ENCODE measurements at places on chromosomes 2 and 18.

GRCh38 chr2:120396861-120397811 is 51.2 kb downstream of the INHBB start:
- peak; percentile 76 for DNase-seq

GRCh38 chr2:150042500-150043171 is 444.8 kb downstream of the RND3 start:
- DNase-seq = no peak

DNA sequence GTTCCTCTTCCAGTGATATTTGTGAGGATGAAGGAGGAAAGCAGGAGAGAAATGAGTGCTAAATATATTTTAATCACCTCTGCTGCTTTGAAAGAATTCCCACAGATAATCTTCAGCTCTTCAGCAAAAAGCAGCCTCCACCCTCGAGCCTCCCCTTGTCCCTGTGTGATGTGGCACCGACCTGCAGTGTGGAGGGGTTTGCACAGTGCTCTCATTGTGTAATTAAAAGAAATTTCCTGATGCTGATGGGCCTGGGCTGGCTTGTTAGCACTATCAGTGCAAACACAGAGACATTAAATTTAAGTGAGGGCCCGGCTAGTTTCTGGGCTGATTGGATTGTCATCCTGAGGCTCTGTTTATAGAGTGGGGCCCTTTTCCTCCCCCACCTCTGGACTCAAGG is 53.4 kb downstream of the KIF5C start:
- DNase-seq = no peak

DNA sequence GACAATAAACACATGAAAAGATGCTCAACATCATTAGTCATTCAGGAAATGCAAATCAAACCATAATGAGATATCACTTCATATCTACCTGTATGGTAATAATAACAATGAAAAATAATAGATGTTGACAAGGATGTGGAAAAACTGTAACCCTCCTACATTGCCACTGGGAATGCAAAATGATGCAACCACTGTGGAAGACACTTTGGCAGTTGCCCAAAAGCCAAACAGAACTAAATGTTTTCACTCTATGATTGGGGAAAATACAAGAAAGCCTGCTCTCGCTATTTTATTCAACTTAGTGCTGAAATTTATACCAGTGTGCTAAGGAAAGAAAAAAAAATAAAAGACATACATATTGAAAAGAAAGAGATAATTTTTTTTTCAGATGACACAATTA is 934.5 kb downstream of the CNTNAP5 start:
- no peak for DNase-seq

DNA sequence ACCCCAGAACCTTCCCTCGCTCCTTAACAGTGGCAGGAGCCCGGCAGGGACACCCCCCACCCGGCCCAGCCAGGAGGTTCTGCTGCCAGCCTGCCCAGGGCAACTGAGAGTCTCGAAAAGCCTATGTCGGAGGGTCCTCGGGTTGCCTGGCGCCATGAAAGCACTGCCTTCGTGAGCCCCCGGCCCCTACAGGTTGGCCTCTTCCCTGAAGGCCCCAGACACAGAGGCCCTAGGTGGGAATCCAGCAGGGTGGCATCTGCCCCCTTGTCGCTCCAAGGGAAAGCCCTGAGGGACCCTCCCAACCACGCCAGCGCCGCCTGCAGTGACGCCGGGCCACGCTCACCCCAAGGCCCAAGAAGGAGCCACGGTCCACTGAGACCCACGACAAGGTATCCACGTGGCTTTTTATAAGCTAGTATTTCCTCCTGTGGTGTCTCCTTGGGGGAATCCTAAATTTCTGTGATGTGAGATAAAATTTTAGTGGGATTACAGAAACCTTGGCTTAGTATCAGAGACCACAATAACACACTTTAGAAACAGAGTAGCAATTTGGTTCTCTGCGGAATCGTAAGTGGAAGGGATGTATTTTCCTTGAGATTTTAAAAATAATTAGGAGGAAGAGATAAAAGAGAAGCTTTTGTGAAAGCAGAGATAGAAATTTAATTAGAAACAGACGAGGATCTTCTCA is 138.9 kb downstream of the HDAC4 start:
- no peak for DNase-seq

DNA sequence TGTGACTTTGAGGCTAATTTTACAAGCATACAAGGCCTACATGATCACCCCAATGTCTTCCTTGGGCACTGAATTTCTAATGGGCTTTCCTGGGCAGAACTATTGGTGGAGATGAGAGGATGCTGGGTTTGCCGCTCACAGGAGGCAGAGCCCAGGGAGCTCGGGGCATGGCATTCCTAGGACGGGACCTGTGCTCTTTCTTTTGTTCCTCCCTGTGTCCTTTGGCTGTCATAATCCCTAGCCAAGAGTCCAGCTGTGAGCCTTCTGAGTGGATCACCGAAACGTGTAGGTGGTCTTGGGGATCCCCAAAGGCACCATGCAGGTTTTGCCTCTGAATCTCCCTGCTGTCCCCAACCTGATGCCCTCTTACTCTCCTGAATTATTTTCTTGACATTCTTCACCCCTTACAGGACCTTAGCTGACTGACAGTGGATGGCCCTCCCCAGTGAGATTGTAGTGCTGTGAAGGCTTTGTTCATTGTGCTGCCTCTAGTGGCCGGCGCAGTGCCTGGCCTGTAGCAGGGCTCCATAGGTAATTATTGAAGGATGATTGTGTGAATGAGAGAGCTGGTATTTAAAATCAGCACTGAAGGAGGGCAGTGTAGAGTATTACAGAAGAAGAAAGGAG is 221.9 kb downstream of the ZNF407 start:
- DNase-seq = peak; percentile 23

GRCh38 chr18:23260926-23261590 is 125.8 kb downstream of the CABLES1 start:
- DNase-seq = no peak

DNA sequence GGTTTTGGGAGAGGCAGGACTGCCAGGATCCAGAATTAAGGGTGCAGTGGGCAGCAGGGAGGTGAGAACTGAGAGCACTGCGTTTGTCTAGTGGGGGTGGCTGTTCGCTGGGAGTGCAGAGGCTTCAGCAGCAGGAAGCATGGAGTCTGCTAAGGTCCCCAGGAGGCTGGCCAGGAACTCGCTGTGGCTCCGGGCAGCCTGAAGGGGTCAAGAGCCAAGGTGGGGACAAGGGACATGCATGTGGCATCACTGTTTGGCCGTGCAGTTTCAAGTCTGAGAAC is 43.2 kb upstream of the SEMA4C start:
- DNase-seq = no peak

- DNase-seq = no peak
These were observed 124.2 kb upstream of the CXCR4 start for GRCh38 chr2:136242100-136242499.

- peak; percentile 75 for DNase-seq
These were observed 106.4 kb downstream of the POLE4 start for GRCh38 chr2:75064691-75065396.

DNA sequence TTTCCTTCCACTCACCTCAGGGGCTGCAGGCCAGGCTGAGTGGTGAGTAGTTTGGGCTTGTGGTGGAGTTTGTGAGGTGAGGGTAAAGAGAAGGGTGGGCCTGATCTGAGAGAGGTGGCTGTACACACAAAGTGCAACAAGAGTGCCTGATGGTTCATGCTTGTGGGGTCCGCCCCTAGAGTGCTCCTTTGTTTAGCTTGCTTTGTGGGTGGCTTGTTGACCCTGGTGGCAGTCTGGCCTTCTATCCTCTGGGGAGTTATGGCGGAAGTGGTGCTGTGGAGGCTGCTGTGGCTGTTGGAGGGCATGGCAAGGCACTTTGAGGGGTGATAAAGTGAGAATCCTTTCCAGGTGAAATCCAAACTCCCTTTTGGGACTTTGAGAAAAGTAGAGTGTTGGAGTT is 10.6 kb downstream of the UBE2F start:
- no peak for DNase-seq

DNA sequence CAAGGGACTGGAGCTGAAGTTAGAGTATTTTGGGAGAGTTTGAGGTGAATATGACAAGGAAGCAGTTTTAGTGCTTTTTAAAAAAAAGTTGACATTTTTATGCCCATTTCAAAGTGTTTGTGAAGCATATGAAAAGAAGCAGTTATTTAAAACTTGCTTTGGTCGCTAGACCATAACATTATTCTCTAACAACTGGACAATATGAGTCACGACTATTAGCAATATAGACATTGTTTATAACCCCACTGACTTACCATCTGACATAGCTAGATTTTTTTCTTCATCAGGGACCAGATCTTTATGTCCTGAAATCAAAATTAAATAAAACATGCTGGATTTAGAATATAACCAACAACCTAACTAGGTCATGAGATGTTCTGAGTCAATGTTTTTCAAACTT is 22.6 kb upstream of the DYTN start:
- no peak for DNase-seq

DNA sequence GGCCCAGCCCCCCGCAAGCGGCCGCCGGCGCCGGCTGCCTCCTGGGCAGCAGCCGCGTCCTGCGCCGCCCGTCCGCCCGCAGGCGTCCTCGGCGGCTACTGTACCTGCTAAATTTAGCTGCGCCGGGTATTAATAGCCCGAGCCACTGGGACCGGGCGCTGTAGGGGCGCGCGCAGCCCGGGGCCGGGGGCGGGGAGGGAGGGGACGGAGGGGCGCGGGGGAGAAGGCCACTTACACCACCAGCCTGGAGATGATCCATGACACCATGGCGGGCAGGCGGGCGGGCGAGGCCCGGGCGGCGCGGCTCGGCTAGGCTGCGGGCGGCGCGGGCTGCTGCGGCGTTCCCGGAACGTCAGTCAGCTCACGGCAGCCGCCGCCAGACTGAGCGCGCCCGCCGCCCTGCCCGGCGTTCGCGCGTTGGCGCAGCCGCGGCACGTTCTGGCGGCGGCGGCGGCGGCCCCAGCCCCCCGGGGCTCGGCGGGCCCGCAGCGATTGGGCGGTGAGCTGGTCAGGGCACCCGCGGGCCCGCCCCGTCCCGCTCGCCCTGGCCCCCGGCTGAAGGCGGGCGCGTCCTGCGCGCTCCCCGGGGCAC is at the start of gene REEP1:
Gene REEP1, minus strand, starts transcription at position 383 of the 592 bp plus-strand sequence. Its CDS starts 116 bp downstream, at position 267.
- DNase-seq = peak; percentile 71

- DNase-seq = no peak
These were observed 10.5 kb downstream of the CAPN10 start for GRCh38 chr2:240597054-240597418.

GRCh38 chr2:218010140-218010983 is 7.6 kb upstream of the TNS1 start:
- peak; percentile 75 for DNase-seq

GRCh38 chr18:35283923-35284794 is 5.9 kb downstream of the ZSCAN30 start:
- DNase-seq = no peak

GRCh38 chr18:78782951-78783563 is 196.6 kb upstream of the SALL3 start:
- DNase-seq = no peak

DNA sequence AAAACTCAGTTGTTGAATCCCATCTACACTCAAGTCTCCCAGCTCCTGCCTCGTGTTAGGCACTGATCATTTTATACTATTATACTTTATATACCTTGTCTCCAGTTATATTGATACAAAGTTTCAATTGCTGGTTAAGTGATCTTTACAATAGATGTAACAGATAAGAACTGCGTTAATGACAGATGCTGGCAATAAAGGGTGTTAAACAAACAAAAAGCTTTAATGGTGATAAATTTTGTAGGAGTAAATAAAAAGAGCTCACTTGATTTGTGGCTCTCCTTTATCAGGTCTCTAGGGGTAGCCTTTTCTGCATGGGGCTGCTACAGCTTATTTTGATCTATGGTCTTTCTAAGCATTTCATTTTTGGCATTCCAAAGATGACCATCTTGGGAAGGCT is 106.9 kb upstream of the GAREM1 start:
- DNase-seq = no peak

DNA sequence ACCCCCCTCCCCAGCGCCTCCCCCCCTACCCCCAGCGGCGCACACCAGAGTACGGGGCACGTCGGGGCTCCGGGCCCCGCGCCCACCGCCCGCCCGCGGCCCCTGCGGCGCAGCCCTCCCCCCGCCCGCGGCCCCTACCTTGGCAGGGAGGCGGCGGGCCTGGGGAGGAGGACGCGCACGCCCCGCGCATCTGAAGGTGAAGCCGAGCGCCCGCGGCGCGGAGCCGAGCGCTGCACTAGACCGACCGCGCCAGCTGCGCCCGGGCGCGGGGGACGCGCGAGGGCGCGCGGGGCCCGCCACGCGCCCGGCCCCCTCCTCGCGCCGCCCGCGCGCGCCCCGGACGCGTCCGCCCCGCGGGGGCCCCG is at the start of gene ZNF516:
Gene ZNF516, minus strand, starts transcription at position 237 of the 365 bp plus-strand sequence. CDS start 52,188 bp downstream, outside the sequence.
- DNase-seq = peak; percentile 51

DNA sequence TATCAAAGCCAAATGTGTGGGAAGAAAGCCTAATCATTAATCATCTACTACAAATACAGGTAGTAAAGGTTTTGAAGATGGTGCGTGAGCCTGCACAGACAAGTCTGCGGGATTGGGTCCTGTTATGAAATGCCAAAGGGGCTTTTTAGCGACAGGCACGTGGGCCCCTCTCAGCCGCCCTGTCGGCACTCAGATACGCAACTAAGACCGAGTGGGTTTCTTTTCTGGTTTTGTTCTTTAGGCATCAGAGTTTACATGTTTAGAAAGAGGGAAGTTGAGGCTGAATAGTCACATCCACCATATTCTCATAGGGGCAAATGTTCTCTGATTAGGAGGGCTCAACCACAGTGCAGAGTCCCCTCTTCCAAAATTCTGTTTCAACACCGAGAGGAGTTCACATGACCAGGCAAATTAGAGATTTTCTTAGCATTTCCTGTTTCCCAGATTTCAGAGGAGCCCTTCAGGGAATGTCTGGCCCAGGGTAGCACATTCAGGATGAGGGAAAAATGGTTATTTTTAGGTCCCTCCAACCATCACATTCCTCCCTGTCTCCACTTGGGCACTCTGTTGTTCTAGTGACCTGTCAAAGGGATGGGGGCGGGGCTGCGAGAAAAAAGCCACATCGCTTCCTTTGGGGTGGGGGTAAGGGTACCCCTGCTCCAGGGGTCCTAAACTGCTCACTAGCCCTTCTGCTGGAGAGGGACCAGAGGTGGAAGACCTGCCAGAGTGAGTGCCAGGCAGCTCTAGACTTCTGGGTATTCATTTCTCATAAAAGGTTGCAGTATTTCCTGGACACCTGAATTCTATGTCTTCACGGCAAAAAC is 159.2 kb downstream of the BCL2 start:
- DNase-seq = no peak

GRCh38 chr2:207394812-207395534 is 134.8 kb upstream of the CREB1 start:
- peak; percentile 72 for DNase-seq

- DNase-seq = peak; percentile 83
These were observed 354.9 kb downstream of the PTPRM start for GRCh38 chr18:7921938-7922587.

GRCh38 chr18:50563376-50563775 is 3.5 kb downstream of the MAPK4 start:
- no peak for DNase-seq

DNA sequence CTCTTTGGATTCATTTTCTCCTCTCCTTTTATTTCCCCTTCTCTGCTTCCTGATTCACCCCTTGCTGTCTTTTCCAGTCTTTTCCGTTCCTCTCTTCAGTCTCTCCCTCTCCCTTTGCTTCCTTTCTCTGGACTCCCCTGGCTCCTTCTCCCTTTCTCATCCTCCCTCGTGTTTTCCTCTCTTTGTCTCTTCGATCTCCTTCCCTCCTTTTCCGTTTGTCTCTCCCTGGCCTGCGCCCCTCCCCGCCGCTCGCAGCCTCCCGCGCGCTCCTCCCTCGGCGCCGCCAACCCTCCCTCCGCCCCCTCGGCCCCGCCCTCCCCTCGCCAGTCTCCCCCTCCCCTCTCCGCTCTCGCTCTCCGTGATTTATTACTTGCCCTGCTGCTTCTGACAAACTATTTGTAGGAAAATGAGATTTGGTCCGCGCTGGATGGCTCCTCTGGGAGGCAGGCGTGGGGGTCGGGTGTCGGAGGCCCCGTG is 46.0 kb upstream of the PAX8 start:
- DNase-seq = peak; percentile 96

- DNase-seq = no peak
These were observed 39.1 kb upstream of the ODC1 start for GRCh38 chr2:10487081-10487740.

All from urothelium cell line (cell line).